PC-9 (cell line): ENCODE measurements at places on chromosomes 5 and 9. TPM values are rescaled to one million over a fixed set of nuclear protein-coding genes. Genes with fewer than 3 reads are reported as not detected.
A peak's percentile ranks its signal among the peaks of the same experiment; 100 is the strongest.

- no peak overlapping the region for H3K4me3 ChIP-seq
- H3K27me3 ChIP-seq: no peaks in the 10 kb centered on the region
- peak; percentile 38 for DNase-seq
- no peaks in the 10 kb centered on the region for H3K4me1 ChIP-seq
- peaks cover 16% of the 10 kb centered on the region; the same call in 1 of the 2 replicates for H3K36me3 ChIP-seq
Measured at GRCh38 chr5:110757118-110757729, 18.4 kb downstream of the SLC25A46 start.

- no peaks in the 10 kb centered on the region for H3K27me3 ChIP-seq
- peaks cover 78% of the 10 kb centered on the region for H3K36me3 ChIP-seq
- peak overlapping the region; percentile 90 for H3K4me3 ChIP-seq
- peaks cover 38% of the 10 kb centered on the region for H3K4me1 ChIP-seq
Measured at GRCh38 chr5:58456026-58456425, 3.9 kb downstream of the PLK2 start.

GRCh38 chr9:94872891-94873511 lies 146.5 kb downstream of the AOPEP start:
- H3K27ac ChIP-seq: peak overlapping the region; percentile 100
- H3K36me3 ChIP-seq: no peaks in the 10 kb centered on the region
- no peak overlapping the region for H3K4me3 ChIP-seq

- H3K4me3 ChIP-seq: no peak overlapping the region
- no peaks in the 10 kb centered on the region for H3K27me3 ChIP-seq
- peaks cover 8% of the 10 kb centered on the region for H3K36me3 ChIP-seq
- H3K27ac ChIP-seq: no peak overlapping the region
- no peak for DNase-seq
Measured at GRCh38 chr9:133103987-133104505, 17.0 kb downstream of the RALGDS start.

DNA sequence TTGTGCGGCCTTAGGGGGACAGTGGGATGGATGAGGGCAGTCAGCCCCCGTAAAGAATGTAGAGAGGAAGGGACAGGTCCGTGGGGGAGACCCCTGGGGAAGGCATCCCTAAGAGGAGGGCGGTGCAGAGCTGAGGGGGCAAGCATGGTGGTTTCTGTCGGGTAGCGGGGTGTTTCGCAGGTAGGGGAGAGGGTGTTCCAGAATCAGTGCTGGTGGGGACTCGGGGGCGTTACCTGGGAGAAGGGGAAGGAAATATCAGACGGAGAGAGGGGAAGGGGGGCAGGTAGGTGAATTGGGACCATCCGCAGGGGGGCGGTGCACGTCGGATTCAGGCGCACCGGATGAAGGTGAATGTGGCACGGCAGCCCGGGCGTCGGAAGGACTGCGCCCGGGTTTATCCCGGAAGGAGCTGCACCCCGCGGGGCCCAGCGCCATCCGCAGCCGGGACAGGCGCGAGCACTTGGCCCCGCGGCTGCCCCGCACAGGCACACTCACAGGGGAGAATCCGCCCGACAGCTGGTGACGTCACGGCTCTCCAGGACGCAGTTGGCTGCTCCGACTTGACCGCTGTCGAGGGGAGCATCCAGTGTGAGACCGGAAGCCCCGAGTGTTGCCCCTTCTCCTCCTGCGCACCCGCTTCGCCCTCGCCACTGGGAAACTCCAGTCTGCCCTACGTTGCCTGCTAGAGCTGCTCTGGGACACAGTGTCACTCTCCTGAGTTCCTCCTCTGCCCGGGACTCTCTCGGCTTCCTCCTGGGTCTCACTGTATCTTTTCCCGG lies 1.3 kb downstream of the CD72 start:
- no peak overlapping the region for H3K4me3 ChIP-seq
- DNase-seq: no peak
- H3K27me3 ChIP-seq: no peaks in the 10 kb centered on the region
- H3K27ac ChIP-seq: no peak overlapping the region
- no peaks in the 10 kb centered on the region for H3K36me3 ChIP-seq

- no peaks in the 10 kb centered on the region for H3K36me3 ChIP-seq
- no peaks in the 10 kb centered on the region for H3K27me3 ChIP-seq
- H3K4me1 ChIP-seq: no peaks in the 10 kb centered on the region
- H3K27ac ChIP-seq: no peak overlapping the region
- no peak overlapping the region for H3K4me3 ChIP-seq
Measured at GRCh38 chr5:134236318-134236717, 10.4 kb upstream of the PPP2CA start.

DNA sequence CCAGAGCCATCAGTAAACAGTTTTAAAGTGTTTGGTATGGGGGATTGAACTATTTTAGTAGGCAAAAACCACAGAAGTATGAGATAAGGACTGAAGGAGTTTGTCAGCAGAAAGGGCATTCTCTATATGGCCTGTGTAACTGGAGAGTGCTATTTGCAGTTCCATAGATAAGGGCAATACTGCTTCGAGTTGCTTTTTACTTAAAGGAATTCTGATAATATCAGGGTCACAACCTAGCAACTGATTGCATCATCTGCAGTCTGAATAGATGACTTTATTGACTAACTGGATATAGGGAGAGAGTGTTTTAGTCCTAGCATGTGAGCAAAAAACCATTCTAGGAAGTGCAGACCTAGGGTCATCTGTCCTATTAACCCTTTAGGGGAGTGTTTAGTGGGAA lies 645.2 kb upstream of the PTPRD start:
- no peak overlapping the region for H3K27ac ChIP-seq
- no peak overlapping the region for H3K4me3 ChIP-seq
- no peaks in the 10 kb centered on the region for H3K36me3 ChIP-seq
- no peaks in the 10 kb centered on the region for H3K27me3 ChIP-seq
- no peak for DNase-seq
- no peaks in the 10 kb centered on the region for H3K4me1 ChIP-seq

GRCh38 chr9:76027416-76027815 lies 136.9 kb downstream of the PCSK5 start:
- no peak for DNase-seq
- H3K27me3 ChIP-seq: no peaks in the 10 kb centered on the region
- H3K27ac ChIP-seq: no peak overlapping the region
- no peaks in the 10 kb centered on the region for H3K36me3 ChIP-seq

DNA sequence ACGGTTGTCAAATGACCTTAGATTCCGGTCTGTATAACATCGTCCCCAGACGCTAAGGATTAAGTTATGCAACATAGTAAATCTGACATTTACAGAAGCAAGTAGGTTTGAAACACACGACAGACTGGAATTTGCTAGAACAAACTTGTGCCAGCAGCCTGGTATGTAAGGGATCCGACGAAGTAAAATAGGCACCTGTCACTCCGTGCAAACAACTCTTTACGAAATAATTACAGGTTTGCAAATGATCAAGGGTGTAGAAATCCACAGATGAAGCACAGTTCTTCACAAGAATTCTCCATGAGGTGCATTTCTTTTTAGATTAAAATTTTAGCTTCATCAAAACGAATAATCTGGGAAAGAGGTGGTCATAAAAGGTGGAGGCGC lies 508 bp downstream of the MOCS2 start:
- peak; percentile 54 for DNase-seq
- H3K4me3 ChIP-seq: peak overlapping the region; percentile 67
- H3K36me3 ChIP-seq: 0 out of 2 replicates have a peak, but pooled peaks cover 6% of the 10 kb centered on the region
- H3K4me1 ChIP-seq: peaks cover 18% of the 10 kb centered on the region

- H3K27me3 ChIP-seq: no peaks in the 10 kb centered on the region
- no peak overlapping the region for H3K27ac ChIP-seq
- peaks cover 26% of the 10 kb centered on the region for H3K36me3 ChIP-seq
- DNase-seq: no peak
- H3K4me1 ChIP-seq: no peaks in the 10 kb centered on the region
Measured at GRCh38 chr9:93523518-93524144, 52.8 kb upstream of the PHF2 start.

DNA sequence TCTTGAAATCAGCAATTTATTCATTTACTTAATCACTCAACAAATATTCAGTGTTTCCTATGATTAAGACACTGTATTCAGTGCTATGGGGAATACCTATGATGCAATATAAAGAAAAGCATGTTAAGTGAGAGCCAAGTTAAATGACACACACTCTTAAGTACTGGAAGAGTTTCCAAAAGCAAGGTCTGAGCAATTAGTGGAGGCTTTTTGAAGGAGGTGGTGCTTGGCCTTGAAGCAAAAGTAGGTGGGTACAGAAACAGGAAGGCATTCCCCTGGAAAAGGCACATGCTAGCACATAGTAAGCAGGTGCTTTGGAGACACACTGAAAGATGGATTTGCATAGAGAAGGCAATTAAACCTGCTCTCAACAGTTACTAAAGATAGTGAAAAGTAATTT lies 4.0 kb downstream of the TSLP start:
- H3K4me3 ChIP-seq: no peak overlapping the region
- H3K27ac ChIP-seq: peak overlapping the region; percentile 35; the same call in 1 of the 2 replicates
- H3K4me1 ChIP-seq: peaks cover 6% of the 10 kb centered on the region; the same call in 1 of the 2 replicates
- H3K27me3 ChIP-seq: peaks cover 7% of the 10 kb centered on the region; the same call in 1 of the 2 replicates
- DNase-seq: no peak

DNA sequence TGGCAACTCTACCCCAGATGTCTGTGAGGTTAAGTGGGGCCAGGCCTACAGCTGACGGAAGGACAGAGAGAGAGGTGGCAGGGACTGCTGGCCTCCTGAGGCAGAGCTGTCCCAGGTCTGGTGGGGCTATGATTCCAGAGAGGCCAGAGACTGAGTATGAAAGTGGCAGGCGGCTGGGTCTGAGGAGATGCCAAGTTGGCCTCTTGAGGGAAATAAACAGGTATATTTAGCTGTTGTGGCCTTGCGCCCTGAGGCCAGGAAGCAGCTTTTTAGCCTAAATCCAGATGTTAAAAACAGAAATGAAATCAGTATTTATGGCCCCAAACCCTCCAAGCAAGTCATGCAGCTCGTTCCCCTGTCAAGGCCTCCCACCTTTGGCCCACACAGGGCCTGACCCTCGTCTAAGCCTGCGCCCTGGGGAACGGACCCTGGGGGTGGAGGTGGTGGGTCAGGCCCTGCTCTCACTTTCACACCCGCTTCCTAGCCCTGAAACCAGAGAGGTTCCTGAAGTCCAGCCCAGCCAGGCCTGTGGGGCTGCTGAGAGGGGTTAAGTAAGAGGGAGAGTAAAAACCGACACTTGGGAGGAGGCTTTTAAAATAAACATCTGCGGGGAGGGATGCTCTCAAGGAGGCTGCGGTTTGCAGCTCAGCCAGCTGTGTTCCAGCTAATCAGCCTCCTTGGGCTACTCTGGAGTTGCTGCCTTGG lies 18.7 kb downstream of the PCDHGC5 start:
- no peaks in the 10 kb centered on the region for H3K36me3 ChIP-seq
- H3K4me1 ChIP-seq: peaks cover 18% of the 10 kb centered on the region
- no peak overlapping the region for H3K4me3 ChIP-seq
- DNase-seq: no peak
- no peak overlapping the region for H3K27ac ChIP-seq

DNA sequence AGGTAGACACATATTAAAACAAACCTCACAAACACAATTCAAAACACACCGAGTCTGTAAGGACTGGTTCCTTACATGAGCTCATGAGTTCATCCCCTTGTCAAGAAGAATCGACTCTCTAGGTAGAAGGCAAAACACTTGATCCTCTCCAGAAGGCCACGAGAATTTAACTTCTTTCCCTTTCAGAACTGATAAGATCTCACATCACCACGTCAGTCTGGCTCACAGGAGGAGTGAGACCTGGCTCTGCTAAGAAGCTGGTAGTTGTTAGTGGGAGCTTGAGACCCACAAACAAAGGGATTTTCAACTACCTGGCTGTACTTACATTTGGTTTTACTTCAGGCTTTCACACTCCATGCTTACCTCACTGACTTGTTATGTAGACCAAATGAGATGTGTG lies 459.2 kb downstream of the ARHGEF28 start:
- H3K27me3 ChIP-seq: no peaks in the 10 kb centered on the region
- H3K36me3 ChIP-seq: no peaks in the 10 kb centered on the region
- H3K27ac ChIP-seq: no peak overlapping the region
- no peaks in the 10 kb centered on the region for H3K4me1 ChIP-seq

DNA sequence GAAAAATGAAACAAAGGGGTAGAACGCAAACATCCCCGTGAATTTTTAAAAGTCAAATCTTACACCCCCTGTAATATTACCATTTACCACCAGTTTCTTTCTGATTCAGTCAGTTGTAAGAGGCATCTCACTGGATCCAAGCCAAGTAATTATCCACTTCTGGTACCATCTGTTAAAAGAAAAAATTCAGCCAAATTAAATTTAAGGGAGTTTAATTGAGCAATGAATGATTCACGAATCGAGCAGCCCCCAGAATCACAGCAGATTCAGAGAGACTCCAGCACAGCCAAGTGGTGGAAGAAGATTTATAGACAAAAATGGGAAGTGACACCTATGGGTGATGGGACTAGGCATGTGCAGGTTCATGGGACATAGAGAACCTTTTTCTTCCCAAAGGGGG lies 29.9 kb upstream of the MTMR12 start:
- no peak overlapping the region for H3K27ac ChIP-seq
- DNase-seq: no peak
- H3K27me3 ChIP-seq: no peaks in the 10 kb centered on the region
- no peaks in the 10 kb centered on the region for H3K36me3 ChIP-seq
- no peak overlapping the region for H3K4me3 ChIP-seq

DNA sequence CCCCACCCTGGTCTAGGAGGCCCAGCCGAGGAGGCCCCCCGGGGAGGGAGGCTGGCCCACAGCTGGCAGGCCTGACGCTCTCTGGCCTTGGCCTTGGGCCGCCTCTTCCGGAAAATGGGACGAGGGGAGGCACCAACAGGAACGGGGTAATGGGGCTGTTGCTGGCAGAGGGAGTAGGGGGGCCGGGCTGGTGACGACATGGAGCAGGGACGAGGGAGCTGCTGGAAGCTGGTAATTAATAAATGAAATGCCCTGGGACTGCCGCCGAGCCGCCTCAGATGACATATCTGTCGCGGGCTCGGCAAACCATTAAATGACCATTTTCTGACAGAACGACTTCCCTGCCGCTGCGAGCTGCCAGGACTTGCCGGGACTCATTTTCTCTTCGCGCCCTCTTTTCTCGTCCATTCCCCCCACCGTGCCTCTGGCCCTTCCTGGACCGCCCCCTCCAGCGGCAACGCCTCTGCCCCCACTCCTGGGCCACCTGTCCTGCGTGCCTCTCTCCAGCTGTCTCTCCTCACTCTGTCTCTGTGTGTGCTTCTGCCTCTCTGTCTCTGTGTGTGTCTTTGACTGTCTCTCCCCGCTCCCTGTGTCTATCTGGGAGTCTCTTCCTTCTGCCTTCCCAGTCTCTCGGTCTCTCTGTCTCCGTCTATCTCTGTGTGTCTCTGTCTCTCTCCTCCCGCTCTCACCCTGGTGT lies 215.7 kb downstream of the PAX5 start:
- H3K4me3 ChIP-seq: no peak overlapping the region
- DNase-seq: no peak
- H3K27ac ChIP-seq: no peak overlapping the region

GRCh38 chr5:146588331-146589027 lies 72.5 kb upstream of the GPR151 start:
- no peaks in the 10 kb centered on the region for H3K4me1 ChIP-seq
- no peak overlapping the region for H3K4me3 ChIP-seq
- no peak overlapping the region for H3K27ac ChIP-seq
- peaks cover 41% of the 10 kb centered on the region; the same call in 1 of the 2 replicates for H3K27me3 ChIP-seq

The LCN2 gene
- 430 and 537 TPM in 2 replicates for total RNA-seq

The KIF24 gene
- 4.5 and 6.9 TPM in 2 replicates for total RNA-seq

The ACER2 gene
- total RNA-seq: 3.8 and 4.3 TPM in 2 replicates

The TNFSF8 gene
- not detected in 2 replicates for total RNA-seq

The ADCY2 gene
- not detected in 2 replicates for total RNA-seq

The TAF11L10 gene
- not detected in 2 replicates for total RNA-seq

The MYO10 gene
- total RNA-seq: 92.8 and 116 TPM in 2 replicates

The SLC2A6 gene
- total RNA-seq: 6.1 and 13.1 TPM in 2 replicates

The PCDHA13 gene
- not detected in 2 replicates for total RNA-seq

The ITGA2 gene
- 24.7 and 35.8 TPM in 2 replicates for total RNA-seq
